ENCODE measurements at places on chromosomes 5 and 9. TPM values are rescaled to one million over a fixed set of nuclear protein-coding genes. Genes with fewer than 3 reads are reported as not detected.

- DNase-seq: no peak
These were observed 29.8 kb downstream of the ADAM19 start for GRCh38 chr5:157545610-157546310.

- DNase-seq: no peak
These were observed 236.4 kb downstream of the LRRC70 start for GRCh38 chr5:62814991-62815390.

DNA sequence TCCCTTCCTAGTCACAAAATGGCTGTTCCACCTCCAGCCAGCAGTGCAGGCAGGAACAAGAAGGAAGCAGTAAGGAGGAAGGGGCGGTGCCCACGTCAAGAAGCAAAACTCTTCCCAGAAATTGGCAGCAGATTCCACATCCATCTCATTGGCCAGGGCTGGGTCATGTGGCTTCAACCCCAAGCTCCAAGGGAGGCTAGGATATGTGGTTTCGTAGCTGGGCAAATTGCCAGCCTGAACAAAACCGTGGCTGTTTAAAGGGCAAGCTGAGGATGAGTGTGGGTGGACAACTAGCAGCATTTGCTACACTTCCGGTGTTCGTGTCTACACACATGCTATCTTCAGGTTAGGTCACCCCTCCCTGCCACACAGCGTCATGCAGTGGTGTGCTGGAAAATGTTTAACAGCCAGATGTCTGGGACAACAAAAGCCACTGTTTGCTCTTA, 92.1 kb upstream of the MAP1B start:
- DNase-seq: no peak

GRCh38 chr9:106697750-106698502, 165.0 kb upstream of the ZNF462 start:
- DNase-seq: no peak

DNA sequence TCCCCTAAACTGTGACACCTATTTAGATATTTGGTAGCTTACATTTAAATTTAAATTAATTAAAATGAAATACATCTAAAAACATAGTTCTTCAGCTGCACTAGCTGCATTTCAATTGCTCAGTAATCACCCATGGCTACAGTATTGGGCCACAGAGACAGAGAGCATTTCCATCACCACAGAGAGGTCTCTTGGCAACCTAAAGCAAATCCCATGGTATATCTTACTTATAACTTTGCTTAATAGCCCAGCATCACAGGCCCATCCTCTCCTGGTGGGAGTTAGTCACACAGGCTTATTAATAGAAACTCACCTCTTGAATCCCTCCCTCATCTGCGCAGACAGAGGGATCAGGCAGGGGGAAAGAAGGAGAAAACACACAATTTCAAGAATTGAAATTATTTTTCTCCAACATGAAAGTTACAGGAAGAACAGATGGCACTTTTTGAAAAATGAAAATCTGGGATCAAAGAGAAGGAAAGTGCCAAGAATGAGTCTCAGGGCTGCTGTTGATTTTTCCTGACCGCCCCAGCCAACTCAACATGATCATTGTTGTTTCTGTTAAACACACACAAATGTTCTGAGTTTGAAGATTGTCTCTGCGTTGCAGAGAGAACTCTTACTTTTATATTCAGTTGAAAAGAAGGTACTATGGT, 144.6 kb downstream of the CMYA5 start:
- no peak for DNase-seq

DNA sequence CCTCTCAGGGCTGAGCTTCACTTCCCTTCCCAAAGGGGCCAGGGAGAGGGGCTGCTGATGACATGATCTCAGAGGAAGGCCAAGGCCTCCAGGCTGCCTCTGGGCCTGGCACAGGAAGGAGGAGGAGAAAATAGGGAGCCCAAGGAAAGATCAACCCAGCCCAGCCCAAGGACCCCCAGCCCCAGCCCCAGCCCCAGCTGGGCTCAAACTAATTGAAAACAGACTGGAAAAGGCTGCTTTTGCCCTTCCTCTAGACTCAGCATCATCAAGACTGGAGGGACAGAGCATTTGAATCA, 18.3 kb upstream of the KCNIP1 start:
- no peak for DNase-seq

DNA sequence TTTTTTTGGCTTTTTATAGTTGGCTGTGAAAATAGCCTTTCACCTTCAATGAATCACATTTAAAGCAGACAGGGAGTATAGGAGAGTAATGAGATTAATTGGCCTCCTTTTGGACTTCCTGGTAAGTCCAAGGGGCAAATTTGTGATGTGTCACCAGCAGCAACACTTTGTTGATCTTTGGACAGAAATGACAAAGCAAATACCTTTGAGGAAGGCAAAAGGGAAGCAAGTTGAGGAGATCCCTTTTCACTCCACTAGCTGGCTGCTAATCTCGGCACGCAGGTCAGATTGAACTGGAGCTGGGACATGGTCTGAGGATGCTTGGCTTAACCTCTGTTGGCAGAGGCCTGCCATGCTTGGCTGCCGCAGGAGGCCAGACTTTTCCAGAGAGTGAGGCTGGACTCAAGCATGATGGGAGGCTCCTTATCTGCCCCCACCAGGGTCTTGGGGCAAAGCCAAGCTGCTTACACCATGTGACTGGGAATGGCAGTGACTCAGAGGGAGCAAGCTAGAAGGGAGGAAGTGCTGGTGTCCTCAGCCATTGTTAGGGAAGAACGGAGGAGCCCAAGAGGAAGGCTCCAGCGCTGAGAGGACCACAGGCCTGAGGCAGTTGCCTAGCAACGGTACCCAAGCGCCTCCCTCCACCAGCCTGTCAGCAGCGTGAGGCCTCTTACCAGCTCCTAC, 174.5 kb upstream of the MAP1B start:
- no peak for DNase-seq

DNA sequence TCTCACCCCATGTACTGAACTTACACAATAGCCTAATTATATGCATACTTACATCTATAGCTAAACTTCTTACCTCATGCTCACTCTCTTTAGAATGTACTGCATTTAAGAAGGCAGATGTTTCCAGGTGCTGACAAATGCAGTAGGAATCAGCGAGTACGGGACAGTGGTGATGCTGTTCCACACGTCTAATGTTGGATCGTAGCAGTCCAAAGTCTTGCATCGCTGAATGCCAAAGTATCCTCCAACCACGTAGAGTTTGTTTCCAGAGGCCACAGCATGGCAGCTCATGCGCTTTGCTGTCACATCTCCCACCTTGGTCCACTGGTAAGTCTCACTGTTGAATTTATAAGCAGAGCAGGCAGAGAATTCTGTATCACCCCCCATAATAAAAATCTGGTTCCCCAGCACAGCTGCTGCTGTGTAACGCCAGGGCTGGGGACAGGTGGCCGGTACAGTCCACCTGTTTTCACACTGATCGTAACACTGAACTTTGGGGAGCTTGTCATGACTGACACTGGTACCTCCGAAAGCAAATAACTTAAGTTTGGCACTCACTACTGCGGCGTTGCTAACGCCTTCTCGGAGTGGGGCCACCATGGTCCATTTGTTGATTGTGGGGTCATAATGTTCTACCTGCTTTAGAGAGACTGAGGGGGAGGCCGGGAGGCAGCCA, 5.8 kb downstream of the ENC1 start:
- no peak for DNase-seq

GRCh38 chr9:77661566-77662085, 13.5 kb upstream of the GNA14 start:
- no peak for DNase-seq

- DNase-seq: no peak
These were observed 581.8 kb upstream of the C9orf72 start for GRCh38 chr9:28155067-28155466.

DNA sequence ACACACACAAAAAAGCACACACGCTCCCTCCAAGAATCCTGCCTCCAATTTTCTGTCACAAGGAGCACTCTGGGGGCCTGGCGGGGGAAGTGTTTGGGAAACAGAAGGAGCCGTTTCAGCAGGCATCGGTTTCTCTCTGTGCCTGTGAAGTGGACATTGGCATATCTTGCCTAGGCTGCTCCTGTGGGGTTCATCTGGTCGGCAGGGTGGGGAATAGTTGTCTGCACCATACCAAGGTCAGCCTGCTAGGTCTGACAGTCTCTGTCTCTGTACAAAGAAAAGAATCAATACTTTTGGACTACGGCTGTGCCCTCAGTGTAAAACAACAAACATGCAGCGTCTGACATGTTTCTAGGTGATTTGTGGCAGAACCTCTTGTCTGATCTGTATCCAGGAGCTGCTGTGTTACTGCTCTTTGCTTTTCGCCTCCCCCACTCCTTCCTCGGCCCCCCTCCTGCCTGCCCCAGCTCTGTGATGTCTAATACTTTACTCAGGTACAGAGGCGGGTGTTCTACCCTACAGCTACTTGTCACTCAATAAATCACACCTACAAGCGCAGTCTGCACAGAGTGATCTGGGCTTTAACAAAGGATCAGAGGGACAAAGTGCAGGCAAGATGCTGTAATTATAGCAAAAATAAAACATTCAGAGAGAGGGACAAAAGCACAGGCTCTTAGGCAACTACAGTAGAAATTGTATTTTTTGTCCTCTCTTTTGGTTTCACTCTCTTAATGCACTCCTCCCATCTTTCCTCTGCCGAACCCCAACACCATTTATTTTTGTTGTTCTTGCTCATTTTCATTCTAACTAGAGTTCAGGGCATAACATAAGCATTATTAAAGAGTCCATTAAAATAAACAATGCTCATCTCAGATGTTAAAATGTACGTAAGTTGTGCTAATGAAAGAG, 216.7 kb downstream of the BNC2 start:
- no peak for DNase-seq

DNA sequence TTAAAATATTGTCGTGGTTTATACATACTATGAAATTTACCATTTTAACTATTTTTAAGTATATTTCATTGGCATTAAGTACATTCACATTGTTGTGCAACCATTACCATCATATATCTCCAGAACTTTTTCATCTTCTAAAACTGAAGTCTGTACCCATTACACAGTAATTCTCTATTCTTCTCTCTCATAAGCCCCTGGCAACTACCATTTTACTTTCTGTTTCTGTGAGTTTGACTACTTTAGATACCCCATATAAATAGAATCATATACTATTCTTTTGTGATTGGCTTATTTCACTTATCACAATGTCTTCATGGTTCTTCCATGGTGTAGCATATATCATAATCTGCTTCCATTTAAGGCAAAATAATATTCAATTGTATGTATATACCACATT, 30.3 kb downstream of the NDUFS4 start:
- no peak for DNase-seq

- peak; percentile 31 for DNase-seq
These were observed 135.9 kb downstream of the GADD45G start for GRCh38 chr9:89740722-89741121.

GRCh38 chr9:94937214-94937903, 210.9 kb downstream of the AOPEP start:
- DNase-seq: no peak

DNA sequence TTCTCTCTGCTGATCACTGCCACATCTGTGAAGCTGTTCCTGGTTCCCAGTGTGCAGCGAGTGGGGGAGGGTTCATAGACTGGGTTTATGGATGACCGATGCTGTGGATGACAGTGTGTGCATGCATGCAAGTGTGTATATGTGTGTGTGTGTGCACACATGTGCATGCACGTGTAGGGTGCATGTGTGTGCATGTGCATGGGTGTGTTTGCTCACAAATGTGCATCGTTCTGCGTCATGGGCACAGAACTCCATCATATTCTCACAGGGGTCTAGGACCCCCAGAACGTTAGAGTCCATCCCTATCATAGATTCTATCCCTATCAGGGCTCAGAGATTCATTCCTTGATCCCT, 134.0 kb downstream of the PHF2 start:
- DNase-seq: no peak

DNA sequence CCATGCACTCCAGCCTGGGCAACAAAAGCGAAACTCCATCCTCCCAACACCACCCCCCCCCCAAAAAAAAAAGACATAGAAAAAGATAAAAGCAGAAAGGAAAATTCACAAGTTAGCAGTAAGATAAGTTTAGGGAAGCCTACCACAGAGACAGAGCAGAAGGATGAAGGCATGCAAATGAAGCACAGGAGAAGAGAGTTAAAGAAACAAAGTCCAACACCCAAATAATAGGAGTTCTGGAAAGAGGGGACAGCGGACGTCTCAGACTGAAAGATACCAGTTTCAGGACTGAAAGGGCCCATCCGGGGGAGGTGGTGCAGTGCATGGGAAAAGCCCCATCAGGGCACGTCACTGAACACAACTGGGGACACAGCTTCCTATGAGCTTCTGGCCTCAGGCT, 54.3 kb downstream of the OTULIN start:
- DNase-seq: no peak

DNA sequence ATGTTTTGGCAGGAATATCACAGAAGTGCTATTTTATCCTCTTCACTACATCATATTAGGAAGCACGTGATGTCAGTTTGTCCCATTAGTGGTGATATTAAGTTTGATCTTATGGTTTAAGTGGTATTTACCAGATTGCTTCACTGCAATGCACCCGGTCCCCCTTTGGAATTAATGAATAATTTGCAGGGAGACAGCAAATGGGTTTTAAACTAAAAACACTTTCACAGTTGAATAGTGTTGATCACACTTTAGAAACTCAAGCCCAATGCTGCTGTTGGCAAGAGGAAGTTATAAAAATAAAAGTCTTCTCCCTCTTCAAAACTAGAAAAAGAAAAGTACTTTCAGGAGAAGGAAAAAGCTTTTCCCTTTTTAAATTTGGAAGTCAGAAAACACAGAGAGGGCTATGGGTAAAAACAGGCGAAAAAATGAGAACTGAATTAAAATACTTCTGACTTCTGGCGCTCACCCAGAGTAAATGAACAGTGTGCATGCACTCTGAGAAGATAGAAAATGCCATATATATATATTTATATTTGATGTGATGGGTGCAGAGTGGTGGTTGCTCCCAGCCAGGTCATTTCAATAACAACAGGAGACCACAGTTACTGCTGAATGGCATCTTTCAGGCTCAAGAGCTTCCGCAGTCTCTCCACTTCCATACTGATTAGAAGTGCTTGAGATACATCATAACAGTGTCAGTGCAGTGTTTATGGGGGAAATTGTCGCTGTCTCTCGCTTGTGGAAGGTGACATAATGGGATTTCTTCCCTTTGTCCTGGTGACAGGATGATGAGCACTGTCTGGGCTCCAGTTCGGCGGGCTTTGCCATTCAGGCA, 278.0 kb downstream of the ZSWIM6 start:
- no peak for DNase-seq

- no peak for DNase-seq
These were observed 3.3 kb downstream of the UBE2R2 start for GRCh38 chr9:33820231-33820745.

DNA sequence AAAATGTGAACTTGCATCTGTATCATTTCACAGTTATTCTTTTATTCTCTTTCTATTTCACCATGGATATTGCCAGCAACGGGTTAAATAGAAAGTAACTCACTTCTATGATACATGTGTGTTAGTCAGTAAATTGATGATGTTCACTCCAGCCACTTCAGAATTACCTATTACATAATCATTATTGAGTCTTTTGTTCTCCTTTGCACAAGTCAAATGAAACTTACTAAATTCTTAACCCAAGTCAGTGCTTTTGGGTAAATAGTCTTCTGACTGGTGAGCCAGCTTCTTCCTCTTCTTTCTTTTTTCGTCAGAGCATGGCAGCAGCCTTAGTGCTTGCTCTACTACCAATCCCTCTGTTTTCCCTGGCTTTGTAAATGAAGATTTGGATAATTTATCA, 344.3 kb downstream of the RAB3C start:
- no peak for DNase-seq

The CXXC5 gene
- 0.88 TPM for total RNA-seq

The LECT2 gene
- not detected for total RNA-seq

The MSX2 gene
- not detected for total RNA-seq

The IL4 gene
- 56.9 TPM for total RNA-seq

The DHX29 gene
- 22.3 TPM for total RNA-seq

The CTSL gene
- total RNA-seq: 1.5 TPM

The ITGA1 gene
- total RNA-seq: 2.2 TPM

The INSL6 gene
- not detected for total RNA-seq

The BTNL3 gene
- not detected for total RNA-seq
